ENCODE measurements at places on chromosomes 11 and 22. TPM values are rescaled to one million over a fixed set of nuclear protein-coding genes. Genes with fewer than 3 reads are reported as not detected.

Gene CYB5R2
- total RNA-seq = 7.0 TPM

Gene TTC36
- total RNA-seq = 1.1 TPM

Gene CD44
- 382 TPM for total RNA-seq

Gene OR51B5
- total RNA-seq = not detected

Gene RPL3
- total RNA-seq = 3,007 TPM

Gene GLYAT
- total RNA-seq = not detected

Gene VWCE
- total RNA-seq = under 0.01 TPM

Gene MMP7
- total RNA-seq = 1.3 TPM

Gene PARVA
- total RNA-seq = 9.0 TPM

Gene DEUP1
- total RNA-seq = not detected

Measured in tracheal epithelial cell (primary cell).